ENCODE measurements at places on chromosomes 6 and 20. TPM values are rescaled to one million over a fixed set of nuclear protein-coding genes. Genes with fewer than 3 reads are reported as not detected.

The KIAA1586 gene
- total RNA-seq, result 16.4 TPM

The HMGCLL1 gene
- total RNA-seq, result not detected

DNA sequence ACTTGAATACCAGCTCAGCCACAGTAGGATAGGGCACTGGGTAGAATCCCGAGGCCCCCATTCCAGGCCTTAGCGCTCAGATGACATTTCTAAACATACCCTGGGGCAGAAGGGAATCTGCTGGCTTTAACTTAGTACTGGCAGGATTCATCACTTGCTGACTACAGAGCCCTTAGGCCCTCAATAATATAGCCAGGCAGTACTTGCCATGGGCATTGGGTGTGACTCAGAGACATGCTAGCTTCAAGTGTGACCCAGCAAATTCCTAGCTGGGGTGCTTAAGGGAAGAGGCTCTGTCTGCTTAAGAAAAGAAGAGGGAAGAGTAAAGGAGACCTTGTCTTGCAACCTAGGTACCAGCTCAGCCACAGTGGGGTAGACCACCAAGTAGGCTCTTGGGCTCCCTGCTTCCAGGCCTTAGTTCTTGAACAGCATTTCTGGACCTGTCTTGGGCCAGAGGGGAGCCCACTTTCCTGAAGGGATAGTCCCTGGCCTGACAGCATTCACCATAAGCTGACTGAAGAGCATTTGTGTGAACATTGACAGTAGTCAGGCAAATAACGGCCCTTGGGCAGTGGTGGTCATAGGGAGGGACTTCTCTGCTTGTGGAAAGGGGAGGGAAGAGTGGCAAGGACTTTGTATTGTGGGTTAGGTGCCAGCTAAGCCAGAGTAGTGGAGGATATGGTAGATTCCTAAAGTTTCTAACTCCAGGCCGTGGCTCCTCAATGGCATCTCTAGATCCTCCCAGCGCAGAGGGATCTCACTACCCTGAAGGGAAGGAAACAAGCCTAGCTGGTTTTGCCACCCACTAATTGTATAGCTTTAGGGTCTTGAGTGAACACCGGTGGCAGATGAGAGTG lies 48.5 kb upstream of the HACE1 start:
- DNase-seq, result no peak

DNA sequence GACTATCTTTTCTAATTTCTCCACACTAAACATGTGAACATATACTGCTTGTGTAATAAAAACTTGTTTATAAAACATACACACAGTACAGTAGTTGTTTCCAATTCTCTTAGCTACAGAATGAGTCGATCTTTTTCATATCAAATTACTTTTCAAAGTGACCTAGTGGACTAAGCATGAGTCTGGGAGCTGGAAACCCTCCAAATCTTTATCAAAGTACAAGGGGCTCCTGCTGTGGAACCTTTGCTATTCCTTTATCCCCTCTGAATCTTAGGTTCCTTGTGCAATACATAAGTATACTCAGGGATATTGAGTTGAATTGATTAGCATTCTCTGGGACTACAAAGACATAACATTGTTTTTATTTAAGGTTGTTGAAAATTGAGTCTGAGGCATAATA lies 48.7 kb upstream of the TAB2 start:
- DNase-seq, result no peak

- no peak for DNase-seq
Measured at GRCh38 chr6:45112711-45113110, 215.4 kb upstream of the RUNX2 start.

The CST7 gene
- 92.4 TPM for total RNA-seq

DNA sequence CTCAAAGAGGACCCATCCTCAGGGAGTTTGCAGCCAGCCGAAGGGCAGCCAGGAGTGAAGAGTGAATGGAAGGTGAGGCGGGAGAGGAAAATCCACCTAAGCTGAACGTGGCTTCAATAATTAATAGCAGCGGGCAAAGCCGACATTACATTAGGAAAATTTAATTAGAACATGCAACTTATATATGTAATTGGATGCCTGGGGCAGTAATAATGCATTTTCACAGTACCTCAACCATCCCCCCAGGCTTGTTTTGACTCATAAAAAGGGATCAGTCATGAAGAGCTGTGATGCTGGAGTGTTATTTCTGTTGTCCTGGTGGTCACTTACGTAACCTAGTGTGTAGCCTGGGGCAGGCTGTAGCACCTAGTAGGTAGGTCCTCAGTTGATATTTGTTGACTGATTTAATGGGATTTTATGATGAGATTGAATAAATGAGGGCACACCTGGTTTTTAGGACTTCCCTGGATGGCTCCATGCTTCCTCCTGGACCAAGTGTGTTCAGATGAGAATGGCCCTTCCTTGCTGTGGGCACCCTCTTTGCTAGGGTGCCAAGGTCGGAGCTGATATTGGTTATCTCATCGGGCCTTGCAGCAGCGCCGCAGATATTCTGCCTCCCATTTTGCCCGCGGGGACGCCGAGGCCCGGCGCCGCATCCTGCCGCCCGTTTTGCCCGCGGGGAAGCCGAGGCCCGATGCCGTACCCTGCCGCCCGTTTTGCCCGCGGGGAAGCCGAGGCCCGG lies 128.8 kb downstream of the CDH26 start:
- no peak for DNase-seq

- DNase-seq, result no peak
Measured at GRCh38 chr6:158321960-158322359, 9.7 kb downstream of the TULP4 start.

- DNase-seq, result no peak
Measured at GRCh38 chr6:27205375-27206278, 41.9 kb upstream of the PRSS16 start.

The GUCA1A gene
- not detected for total RNA-seq

- DNase-seq, result no peak
Measured at GRCh38 chr20:54344832-54345231, 130.6 kb upstream of the DOK5 start.

The RAET1L gene
- not detected for total RNA-seq

DNA sequence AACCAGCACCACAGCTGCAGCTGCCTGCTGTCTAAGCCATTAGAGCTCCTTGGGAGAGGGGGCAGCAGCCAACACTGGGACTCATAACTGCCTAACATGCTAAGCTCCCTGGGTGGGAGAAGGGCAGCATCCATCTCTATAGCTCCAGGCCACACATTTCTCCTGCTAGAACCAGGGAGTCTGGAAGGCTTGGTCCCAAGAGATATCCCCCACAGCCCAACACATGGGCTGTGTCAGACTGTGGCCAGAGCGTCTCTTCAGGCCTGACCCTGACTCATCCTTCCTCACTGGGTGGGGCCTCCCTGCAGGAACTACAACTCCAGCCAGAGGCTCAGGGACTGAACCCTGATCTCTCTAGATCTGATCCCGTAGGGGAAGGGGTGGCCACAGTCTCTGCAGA lies 411.1 kb downstream of the HDGFL1 start:
- no peak for DNase-seq

- DNase-seq, result no peak
Measured at GRCh38 chr6:34585512-34586061, 29.5 kb upstream of the SPDEF start.

- no peak for DNase-seq
Measured at GRCh38 chr6:105733556-105734162, 330.8 kb upstream of the PREP start.

DNA sequence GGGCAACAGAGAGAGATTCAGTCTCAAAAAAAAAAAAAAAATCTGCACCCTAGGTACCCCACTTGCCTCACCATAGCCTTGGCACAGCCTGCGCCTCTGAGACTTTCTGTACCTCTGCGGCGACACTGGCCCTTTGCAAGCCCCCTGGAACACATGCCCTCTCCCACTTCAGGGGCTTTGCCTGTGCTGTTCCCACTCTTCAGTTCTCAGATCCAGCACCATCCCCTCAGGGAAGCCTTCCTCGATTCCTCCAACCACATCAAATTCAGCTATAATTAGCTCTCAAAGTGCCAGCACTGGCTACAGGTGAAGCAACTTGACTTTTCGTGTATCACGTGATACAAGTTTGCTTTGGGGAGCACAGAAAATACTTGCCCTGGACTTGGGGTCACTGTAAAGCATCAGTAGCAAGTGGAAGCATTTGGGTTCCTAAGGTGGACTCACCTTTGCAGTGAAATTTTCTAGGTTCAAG lies 2.1 kb upstream of the UBE2V1 start:
- no peak for DNase-seq

DNA sequence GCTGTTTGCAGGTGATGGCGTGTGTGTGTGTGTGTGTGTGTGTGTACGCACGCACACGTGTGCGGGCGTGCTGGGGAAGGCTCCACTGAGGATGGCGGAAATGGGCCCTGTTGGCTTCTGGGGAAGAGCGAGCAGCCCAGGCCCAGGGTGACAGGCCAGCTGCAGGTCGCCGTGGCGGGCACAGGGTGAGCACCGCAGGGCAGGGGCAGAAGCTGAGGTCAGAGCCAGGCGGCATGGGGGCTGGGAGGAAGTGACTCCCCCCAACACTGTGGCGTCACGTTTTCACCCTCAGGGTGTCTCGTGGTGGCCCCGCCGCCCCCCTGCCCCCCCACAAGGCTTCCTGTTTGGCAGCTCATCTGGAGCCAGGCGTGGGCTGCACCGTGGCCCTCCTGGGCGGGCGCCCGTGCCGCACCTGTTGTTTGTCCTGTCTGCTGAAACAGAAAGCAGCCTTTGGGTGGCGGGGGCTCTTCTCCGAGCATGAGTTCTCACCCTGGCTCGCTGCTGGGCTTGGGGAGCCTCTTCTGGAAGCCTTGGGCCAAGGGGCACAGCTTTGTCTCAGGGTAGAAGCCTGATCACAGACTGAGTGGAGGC lies 7.1 kb downstream of the RBM38 start:
- peak; percentile 82 for DNase-seq

- DNase-seq, result no peak
Measured at GRCh38 chr6:106422534-106422933, 62.0 kb downstream of the CRYBG1 start.

The FAM83C gene
- total RNA-seq, result not detected

The KCNK5 gene
- 8.5 TPM for total RNA-seq

- DNase-seq, result no peak
Measured at GRCh38 chr20:6485351-6485750, 282.1 kb upstream of the BMP2 start.

DNA sequence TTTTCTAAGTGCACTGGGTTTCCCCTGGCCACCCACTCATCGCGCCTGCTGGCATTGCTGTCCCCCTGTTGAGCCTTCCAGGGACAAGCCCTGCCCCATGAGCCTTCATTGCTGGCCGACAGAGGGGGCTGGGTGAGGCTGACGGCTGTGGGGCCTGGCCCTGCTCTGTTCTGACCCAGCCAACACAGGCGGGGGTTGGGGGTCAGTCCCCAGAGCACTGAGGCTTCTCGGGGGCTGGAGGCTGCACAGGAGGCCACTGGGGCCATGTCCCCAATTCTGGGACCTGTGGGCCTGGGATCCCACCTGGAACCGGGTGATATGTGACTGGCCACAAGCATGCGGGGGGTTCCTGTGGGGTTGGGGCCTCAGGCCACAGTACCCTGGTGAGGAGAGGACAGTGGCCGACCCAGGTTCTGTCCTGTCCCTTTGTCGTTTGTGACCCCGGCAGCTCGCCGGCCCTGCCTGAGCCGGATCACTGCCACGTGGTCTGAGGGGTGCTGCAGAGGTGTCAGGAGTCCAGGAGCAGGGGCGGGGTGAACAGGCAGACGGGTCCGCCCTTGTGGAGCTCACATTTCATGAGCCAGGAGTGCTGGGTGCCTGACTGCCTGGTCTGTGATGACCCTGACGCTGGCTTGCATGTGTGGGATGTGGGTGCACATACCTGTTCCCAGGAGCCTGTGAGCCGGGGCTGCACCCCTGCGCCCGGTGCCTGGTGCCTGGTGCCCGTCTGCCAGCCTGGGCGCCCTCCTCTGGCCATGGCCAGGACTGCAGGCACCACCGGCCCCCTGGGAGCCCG lies 2.1 kb upstream of the COL20A1 start:
- peak; percentile 81 for DNase-seq

DNA sequence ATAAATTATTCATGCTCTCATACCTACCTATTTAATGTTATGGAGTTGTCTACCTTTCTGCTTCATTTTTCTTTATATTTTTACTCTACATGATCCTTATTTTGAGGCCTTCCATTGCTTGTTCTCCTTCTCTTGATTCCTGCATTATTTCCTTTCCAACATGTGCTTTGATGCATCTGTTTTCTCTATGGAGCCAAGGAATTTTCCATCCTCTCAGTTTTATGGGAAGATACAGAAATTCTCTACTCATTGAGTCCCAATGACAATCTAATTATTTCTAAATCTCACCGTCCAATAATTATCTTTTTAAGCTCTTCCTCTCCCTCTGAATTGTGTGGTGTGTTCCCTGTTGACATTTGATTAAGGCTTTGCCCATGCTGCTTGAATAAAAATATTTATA lies 136.0 kb downstream of the PACRG start:
- no peak for DNase-seq

DNA sequence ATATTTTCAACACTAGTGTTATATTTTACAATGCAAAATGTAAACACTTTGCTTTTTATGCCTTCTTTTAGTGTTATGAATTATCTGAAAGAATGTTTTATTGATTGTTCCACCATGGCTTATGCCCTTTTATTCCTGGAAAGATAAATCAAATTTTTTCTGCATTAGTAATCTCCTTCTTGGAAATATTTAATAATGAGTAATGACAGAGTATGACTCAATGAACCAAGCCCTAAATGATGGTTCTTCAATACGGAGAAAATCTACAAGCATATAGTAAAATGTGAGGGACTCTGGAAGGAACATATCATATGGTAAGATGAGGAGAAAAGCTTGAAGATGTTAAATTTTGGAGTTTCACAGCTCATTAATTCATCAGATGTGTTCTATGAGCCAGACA lies 929.6 kb downstream of the C6orf118 start:
- no peak for DNase-seq

GRCh38 chr6:132143258-132143657 lies 192.1 kb upstream of the CCN2 start:
- no peak for DNase-seq

- DNase-seq, result no peak
Measured at GRCh38 chr6:125078602-125079321, 74.8 kb upstream of the TPD52L1 start.

DNA sequence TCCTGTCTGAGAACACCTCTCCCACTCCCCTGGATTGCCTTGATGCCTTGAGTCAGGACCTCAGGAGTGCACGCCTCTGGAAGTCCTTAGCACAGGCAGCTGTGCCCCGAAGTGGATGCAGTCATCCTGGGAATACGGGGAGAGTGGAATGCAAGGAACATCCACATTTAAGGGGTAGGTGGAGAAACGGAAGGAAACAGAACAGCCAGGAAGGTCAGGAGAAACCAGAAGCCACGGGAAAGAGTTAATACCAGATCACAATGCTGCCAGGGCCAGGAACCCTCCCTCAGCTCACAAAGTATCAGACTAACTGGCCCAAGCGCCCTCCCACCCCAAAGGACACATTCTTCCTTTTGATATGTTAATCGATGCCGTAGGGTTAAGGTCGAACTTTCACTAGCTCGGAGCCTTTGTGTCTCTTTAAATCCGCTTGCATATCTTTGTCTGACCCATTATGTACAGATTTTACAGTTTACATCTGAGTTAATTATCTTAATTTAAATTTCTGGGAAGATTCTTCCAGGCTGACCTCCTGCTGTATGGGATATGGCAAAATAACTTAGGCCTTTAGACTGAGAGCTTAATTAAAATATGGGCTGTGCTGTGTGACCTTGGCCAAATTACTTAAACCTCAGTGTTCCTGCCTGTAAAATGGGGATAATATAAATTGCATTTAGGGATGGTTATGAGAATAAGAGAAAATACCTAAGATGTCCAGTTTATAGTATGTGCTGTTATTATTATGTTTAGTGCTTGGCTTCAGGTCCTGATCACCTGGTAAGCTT lies 24.0 kb upstream of the CCND3 start:
- DNase-seq, result no peak

The LPA gene
- total RNA-seq, result not detected

Data from activated naive CD8-positive, alpha-beta T cell treated with anti-CD3 and anti-CD28 coated beads, Interleukin-2, amount 10 ng/mL, durations not matched to agents 7 days and 5 days (primary cell).